ENCODE measurements at places on chromosomes 6 and 20.

DNA sequence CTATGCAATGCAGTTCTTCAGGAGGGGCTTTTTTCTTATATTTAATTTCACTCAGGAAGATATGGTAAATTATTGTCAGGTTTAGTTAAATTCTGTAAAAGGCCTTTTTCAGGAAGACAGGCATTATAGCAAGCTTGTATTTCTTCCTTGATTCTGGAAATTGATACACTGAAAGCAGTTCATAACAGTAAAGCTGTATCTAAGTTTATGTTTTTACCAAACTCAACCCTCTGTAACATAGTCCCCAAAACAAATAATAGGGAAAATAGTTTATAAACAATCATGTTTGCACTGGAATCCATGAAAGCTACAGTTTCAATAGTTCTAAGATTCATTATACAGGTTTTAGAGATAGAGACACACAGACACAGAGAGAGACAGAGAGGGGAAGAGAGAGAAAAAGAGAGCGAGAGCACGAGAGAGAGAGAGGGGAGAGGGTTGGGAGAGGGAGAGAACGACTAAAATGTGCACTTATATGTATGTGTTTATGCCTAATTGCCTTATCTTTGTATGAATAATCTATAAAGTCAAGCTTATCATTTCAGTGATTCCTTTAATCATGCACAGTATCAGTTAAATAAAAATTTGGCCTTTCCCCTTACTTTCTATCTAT, 454.4 kb downstream of the RFPL4B start:
- no peak for DNase-seq

- peak; percentile 38 for DNase-seq
These were observed 187.1 kb downstream of the SOX4 start for GRCh38 chr6:21780679-21781078.

DNA sequence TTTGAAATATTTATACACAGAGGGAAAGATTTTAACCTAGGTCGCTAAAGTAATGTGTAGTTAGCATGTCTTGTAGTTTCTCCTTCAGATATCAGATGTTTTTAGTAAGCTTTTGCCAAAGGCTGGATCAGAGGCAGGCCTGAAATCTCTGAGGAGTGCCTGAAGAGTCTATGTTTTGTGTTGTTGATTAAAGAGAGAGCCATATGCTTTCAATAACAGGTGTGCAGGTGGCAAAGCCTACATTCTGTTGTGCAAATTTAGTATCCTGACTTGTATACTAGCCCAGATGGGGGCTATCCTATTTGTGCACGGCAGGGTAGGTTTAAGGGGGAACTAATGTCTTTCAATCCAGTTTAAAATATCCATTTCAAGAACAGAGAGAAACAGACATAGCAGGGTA, 167.1 kb upstream of the ATXN1 start:
- no peak for DNase-seq

DNA sequence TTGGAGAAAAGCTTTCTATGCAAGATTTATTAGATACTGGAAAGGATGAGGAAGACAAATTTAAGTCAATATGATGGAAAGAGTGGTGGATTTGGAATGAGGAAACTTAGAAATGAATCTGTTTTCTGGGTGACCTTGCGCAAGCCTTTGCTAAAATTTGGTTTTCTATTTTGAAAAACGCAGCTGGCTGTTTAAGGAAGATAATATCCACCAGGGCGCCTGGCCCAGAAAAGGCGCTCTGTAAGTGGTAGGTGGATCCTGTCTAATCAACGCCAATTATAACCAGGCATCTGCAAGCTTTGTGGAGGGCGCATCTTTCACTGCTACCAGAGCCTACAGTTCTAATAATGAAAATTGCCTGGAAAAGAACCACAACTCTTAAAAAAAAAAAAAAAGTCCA, 398 bp upstream of the SPATS1 start:
- no peak for DNase-seq

Data from brain pericyte (primary cell).